ENCODE measurements at places on chromosomes 12 and 14.

- DNase-seq = no peak
Observed at GRCh38 chr12:101097829-101098580, 112.0 kb downstream of the SLC5A8 start.

DNA sequence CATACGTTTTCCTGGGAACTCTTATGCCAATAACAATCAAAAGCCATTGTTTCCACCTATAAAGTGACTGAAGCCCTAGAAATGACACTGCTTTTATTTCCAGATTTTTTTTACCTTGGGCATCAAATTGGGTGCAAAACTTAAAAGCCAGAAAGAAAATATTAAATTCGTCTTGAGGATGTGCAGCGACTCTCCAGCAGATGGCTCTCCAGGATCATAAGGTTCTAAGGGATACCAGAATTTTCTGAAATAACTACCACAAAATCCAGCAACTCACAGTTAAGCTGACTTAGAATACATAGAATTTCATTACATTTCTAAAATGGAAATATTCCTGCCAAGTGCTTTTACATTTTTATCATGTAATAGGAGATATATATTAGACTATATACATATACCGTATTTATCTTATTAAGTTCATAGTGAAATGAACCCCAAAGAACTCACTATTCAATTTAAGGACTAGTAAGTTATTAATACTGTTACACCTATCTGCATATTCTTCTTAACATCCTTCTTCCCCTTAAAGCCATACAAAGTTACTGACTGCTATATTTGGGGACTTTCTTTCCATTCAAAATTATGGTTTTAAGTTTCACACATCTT lies 44.0 kb downstream of the ARMH4 start:
- DNase-seq = peak; percentile 19

DNA sequence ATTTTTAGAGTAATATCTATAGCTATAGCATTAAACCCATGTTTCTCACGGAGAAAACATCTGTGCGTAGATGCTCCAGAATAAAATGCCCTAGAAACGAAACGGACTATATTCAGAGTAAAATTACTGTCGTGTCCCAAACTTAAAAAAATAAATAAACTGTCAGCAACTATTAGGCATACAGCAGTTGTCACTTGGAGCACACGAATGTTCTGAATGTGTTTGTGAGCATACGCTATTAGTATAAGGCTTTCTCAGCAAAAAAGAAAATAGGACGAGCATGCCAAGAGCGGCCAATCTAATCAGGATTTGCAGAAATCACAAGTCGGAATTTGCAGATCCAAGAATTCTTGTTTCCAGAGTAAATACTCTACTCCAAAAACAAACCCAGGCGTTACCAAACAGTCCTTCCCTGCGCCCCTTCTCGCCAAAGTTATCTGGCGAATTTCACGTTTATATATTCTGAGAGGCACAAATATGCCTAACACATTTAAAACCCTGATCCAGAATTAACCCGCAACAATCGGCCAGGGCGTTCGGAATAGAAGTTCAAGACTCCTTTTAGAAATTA lies 836 bp downstream of the PTPN21 start:
- peak; percentile 9 for DNase-seq

DNA sequence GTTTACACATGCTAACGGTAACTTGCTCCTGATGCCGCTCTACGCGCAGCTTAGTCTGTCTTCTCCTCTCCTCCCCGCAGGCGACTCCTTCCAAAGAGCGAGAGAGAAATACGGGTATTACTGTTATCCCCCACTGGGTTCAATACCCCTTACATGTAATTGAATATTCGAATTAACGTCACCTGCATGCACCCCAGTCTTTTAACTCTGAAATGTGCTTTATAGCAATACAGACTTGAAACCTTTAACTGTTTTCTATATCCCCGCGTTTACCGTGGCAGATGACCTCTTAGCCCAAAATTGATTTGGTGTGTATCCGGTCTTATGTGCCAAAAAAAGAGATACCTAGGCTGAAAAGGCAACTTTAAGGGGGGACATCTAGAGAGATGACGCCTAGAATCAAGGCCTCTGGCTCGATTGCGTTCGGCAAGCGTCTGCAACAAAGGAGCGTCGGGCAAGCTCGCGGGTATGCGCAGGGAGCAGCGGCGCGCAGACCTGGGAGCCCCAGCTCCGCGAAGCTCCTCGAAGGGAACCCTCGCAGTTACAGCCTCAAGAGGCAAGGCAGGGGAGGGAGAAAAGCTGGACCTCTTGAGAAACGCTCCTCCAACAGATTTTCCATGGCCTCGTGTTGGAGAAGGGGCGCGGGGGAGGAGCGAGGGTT lies 6.8 kb upstream of the FOXG1 start:
- no peak for DNase-seq

DNA sequence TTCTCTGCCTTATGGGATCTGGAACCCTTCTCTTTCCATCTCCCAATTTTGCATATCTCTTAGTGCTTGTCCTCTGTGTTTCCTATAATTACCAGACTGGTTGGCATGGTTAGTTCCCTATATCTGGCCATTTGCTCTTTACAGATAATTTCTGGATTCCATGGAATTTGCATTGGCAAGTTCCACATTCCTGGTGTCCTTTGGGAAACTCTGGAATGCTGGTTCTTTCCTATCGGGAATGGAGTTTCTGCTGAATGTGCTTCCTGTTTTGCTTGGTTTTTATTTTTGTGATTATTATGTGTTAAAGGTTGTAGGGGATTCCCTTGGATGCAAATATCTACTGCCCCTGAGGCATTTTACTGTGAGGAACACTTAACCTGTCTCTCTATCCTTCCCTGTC lies 193.0 kb upstream of the BTG1 start:
- no peak for DNase-seq

GRCh38 chr14:58166005-58166983 lies 14.3 kb upstream of the ARMH4 start:
- peak; percentile 84 for DNase-seq

DNA sequence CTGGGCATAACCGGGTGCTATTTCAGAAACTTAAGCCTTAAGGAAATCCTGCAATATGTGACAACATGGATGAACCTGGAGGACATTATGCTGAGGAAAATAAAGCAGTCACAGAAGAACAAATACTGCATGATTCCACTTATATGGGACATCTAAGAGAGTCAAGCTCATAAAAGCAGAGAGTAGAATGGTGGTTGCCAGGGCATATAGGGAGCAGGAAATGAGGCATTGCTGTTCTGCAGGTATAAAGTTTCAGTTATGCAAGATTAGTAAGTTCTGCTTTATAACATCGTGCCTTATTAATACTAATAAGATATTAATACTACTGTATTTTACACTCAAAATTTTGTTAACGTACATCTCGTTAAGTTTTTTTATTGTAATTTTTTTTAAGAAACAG lies 124.2 kb upstream of the ATF1 start:
- no peak for DNase-seq

DNA sequence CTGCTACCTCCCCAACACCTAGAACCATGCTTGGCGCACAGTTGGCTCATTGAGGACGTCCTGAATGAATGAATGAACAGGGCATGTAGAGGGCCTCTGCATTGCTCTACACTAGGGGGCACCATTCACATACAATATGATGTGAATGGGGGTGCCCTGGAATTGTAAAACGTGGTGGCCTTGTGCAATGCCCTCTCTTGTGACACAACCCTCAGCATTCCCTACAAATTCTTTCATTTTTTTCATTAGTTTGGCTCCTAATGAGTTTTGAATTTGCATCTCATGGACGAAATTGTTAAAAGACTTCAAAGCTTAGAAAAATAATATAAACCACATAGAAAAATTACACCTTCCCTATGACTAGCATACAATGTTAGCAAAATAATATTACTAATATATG lies 2.3 kb upstream of the DIO2 start:
- no peak for DNase-seq

- peak; percentile 32 for DNase-seq
Observed at GRCh38 chr12:105279460-105280056, 43.6 kb upstream of the APPL2 start.

DNA sequence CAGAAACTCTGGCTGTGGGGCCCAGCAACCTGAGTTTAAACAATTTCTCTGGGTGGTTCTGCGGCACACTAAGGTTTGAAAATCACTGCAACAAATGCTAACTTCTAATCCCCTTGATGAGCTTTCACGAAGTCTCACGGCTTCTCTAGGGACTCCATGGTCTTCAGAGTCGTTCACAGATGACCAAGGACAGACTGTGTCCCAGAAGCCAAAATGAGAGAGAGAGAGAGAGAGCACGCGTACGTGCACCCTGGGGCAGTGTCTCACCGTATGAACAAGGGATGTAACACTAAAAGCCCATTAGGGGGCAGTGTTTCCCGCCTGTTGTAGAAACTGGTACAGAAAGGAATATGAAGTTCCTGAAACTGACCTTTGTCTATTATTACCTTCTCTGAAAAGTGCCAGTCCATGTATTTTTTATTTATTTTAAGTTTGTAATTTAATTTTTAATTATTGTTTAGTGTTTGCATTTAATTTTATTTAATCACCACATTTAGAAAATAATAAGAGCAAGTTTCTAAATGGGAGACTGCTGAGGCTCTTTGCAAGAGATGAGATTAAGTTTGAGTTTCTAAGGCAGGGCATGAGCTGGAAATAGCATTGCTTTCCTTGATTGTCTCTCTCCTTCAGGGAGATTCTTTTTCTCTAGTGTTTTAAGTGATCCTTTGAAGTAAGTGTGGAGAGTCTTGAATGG lies 3.4 kb downstream of the APOLD1 start:
- DNase-seq = peak; percentile 60

DNA sequence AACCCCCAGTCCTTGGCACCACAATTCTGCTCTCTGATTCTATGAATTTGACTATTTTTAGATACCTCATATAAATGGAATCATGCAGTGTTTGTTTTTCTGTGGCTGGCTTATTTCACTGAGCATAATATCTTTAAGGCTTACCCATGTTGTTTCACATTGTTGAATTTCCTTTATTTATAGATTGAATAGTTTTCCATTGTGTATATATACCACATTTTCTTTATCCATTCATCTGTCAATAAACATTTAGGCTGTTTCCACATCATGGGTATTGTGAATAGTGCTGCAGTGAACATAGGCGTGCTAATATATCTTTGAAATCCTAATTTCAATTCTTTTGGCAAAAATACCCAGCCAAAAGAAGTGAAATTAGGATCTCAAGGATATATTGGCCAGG lies 126.7 kb upstream of the SLC38A2 start:
- no peak for DNase-seq

GRCh38 chr14:79916892-79917291 lies 294.4 kb downstream of the DIO2 start:
- no peak for DNase-seq

DNA sequence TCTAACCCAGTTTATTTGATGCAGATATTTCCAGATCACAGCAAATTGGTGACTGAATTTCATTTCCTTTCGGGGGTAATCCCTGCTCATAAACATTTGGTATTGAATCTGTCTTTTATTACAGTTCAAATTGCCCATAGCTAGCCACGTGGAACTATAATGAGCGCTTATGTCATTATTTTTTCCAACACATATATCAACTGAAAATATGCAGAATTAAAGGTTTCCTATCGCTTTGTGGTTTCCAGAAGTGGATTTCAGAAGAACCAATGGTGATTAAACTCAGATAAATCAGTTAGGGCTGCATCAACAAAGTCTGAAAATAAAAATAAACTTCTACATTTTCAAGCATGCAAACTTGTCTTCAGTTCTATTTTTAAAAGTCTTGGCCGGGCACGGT lies 111.9 kb downstream of the PIK3C2G start:
- no peak for DNase-seq

- DNase-seq = no peak
Observed at GRCh38 chr12:65106948-65107347, 14.2 kb downstream of the WIF1 start.

DNA sequence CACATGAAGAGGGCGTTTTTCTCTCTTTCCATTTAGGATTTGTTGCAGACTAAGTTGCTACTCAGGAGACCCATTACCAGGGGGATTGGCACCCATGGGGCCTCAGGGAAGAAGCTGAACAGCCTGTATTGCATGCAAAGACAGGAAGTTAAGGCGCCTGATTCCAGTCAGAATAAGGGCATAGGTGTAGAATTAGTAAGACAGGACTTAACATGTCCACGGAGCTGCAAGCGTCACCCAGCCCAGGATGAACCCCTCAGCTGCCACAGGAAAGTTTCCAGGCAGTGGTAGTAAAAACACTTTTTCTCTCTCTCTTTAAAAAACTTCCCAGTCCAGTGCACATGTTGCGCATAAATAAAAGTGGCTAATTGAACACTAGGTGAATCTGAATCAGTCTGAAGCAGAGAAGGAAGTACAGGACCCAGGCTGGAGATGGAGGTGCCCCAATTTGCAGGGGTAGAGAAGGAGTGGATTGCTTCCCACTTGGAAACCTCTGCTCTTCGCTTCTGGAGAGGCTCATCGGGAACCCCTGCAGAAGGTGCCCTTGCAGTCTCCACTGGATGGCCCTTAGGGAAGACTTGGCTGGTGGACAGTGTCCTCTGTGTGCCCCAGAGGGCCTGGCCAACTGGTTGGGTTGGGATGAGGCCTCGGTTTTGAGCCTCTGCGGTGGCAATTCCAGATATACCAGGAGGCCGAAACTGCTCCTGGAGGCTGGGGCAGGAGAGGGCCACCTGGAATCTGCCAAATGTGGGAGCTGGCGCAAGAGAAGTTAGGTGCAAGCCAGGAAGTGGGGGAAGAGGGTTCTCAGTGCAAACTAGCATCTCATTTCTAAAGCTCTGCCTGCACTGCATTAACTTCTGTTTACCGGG lies 10.7 kb upstream of the TBX3 start:
- no peak for DNase-seq

- DNase-seq = no peak
Observed at GRCh38 chr12:92010368-92010767, 135.3 kb downstream of the BTG1 start.

DNA sequence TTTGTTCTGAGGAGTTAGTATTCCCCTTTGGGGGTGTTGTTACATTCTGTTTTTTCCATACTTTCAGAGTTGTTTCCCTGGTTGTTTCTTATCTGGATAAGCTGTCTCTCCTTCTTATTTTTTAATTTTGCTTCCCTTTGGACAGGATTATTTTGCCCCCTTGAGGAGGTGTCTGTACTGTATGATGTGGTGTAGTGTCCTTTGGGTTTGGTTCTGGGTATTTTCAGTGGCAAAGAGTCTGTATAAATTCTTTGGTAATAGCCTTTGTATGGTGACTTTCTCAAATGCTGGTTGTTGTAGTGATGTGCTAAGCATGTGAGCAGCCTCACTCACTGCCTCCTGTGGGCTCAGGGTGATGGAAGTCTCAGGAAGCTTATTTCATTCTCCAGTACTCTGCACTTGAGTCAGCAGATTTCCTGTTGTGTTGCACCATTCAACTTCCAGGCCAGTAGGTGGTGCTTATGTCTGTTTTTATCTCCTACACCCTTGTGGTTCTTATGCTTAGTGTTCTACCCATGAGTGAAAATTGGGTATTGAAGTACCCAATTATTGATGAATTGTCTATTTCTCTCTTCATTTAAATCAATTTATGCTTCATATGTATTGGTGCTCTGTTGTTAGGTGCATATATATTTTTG lies 103.3 kb upstream of the PMCH start:
- no peak for DNase-seq

DNA sequence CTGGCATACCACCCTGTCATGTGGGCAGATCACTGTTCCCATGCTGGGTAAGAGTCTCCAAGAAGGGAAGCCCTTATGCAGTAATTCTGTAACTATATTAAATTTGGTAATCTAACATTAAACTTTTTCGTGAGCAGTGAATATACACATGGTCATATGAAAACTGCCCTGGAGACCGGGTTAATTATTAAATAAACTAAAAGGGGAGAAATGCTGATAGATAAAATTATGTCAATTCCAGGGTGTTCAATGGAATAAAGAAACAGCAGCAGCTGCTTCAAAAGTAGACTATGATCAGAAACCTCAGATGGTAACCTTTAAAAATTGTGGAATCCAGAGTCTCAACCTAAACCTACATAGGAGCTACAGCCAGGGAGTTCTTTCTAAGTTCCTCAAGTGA lies 100.0 kb downstream of the PAWR start:
- no peak for DNase-seq

- no peak for DNase-seq
Observed at GRCh38 chr12:62599854-62600437, 133.3 kb downstream of the MON2 start.

Measured in stimulated activated CD4-positive, alpha-beta T cell treated with anti-CD3 and anti-CD28 coated beads, Interleukin-2, amount 100 ng/mL, for 24 hours (primary cell).